ENCODE measurements at places on chromosomes 12 and 14. TPM values are rescaled to one million over a fixed set of nuclear protein-coding genes. Genes with fewer than 3 reads are reported as not detected.

DNA sequence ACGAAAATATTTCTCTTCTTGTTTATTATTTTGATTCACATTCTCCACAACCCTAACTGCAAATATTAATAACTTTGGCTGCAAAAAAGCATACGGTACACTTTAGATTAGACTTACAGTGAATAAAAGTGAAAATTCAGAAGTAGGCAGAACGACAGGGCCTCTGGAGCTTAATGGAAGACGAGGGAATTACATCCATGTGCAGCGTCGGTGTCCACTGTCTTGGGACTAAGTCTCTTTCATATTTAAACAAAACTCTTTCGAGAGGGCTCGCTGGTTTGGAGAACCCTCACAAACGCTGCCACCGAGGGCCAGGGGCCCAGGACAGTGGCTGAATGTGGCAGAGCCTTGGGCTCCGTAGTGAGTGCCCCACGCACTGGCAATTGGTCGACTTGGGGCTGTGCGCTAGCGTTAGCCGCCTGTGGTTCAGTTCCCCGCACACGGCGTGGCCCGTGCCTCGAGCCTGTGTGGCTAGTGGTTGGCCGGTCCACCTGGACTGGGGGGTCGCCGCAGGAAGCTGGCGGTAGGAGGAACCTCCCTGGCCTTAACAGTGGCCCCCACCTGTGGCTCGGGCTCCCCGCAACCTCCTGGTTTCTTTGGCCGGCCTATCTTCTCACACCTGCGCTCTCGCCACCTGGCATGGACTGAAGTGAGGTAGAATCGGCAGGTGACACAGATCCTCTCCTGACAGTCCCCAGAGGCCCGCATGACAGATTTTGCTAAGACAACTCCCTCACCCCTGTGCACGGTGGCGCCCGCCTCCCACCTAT, 739 bp upstream of the PAX9 start:
- no peak for DNase-seq
- peak overlapping the region; percentile 32 for H3K4me3 ChIP-seq
- H3K4me1 ChIP-seq: peaks cover 3% of the 10 kb centered on the region
- H3K36me3 ChIP-seq: no peaks in the 10 kb centered on the region

- no peak overlapping the region for H3K4me3 ChIP-seq
- H3K36me3 ChIP-seq: peaks cover 18% of the 10 kb centered on the region
- H3K27ac ChIP-seq: no peak overlapping the region
- peaks cover 18% of the 10 kb centered on the region for H3K4me1 ChIP-seq
- H3K27me3 ChIP-seq: no peaks in the 10 kb centered on the region
- no peak for DNase-seq
These were observed 26.6 kb downstream of the MBIP start for GRCh38 chr14:36293824-36294223.

GRCh38 chr12:113766879-113767878, 198.9 kb downstream of the RBM19 start:
- no peak overlapping the region for H3K27ac ChIP-seq
- no peaks in the 10 kb centered on the region for H3K27me3 ChIP-seq
- no peaks in the 10 kb centered on the region for H3K36me3 ChIP-seq

IL26 gene
- total RNA-seq: not detected

TMTC1 gene
- 16.1 TPM for total RNA-seq

NKX2-1 gene
- total RNA-seq: not detected
